ENCODE measurements at places on chromosomes 13 and 19.

GRCh38 chr13:41952749-41953148, 8.2 kb downstream of the VWA8 start:
- no peak for DNase-seq

- no peak for DNase-seq
These were observed 6.7 kb upstream of the GPR183 start for GRCh38 chr13:99313941-99314340.

- DNase-seq = no peak
These were observed 5.9 kb downstream of the SERTAD3 start for GRCh38 chr19:40438284-40438683.

DNA sequence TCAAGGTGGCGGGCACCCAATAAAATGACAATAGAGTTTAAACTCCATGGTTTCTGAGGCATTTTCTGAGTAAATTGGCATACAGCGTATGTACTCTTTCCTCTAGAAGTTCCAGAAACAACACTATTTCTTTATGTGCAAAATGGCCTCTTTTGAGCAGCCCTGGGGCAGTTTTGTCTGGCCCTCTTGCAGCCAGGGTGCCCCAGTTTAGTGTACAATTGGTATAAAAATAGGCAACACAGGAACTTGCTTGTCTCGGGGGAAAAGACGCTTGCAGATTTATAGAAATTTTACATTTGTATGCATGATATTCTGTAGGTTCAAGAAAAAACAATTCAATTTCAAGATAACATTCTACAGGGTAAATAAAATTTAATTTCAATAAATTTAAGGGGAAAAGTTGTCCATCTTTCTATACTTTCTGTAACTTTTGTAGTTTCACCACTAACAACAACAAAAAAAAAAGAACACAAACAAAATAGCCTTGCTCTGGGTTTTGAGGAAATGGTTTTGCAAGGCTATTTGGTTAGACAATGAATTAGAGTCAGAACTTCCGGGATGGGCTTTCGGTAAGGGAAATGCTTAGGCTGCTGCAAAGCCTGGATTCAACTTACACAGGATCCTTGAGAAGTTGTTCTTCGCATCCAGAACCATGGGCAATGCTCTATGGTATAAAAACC, 45.3 kb downstream of the LRCH1 start:
- no peak for DNase-seq

- no peak for DNase-seq
These were observed 73.0 kb upstream of the MAB21L1 start for GRCh38 chr13:35549481-35549880.

- peak; percentile 84 for DNase-seq
These were observed 11.5 kb upstream of the CYP4F3 start for GRCh38 chr19:15629003-15629880.

DNA sequence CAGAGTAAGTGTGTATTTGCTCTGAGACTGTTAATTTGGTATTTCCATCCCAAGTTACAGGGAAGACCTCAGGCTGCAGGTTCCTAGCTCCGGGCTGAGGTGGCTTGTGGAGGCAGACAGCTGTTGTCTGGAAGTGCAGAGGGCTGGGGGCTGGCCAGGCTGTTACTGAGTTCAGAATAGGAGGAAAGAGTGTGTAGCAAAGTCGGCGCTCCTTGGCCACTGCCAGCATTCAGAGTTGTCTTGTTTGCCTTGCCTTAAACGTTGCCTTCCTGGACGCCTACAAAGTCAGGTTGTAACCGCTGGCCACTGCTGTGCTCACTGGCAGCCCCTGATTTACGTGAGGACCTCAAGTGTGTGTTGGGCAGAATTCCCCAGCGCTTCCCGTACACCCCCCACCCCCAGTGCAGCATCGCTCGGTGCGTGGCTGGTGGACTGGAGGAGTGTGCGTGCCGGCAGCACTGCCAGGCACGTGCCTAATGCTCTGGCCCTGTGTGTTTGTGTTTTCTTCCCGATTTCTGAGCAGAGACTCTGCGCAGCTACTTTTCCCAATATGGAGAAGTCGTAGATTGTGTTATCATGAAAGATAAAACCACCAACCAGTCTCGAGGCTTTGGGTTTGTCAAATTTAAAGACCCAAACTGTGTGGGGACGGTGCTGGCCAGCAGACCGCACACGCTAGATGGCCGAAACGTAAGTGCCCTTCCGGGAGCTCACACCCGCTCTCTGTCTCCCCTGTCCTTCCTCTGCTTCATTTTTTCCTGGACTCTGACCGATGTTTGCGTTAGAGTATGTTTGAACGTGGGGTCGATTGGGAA, 10.5 kb downstream of the DAZAP1 start:
- no peak for DNase-seq
